ENCODE measurements at places on chromosomes 4 and X.

- DNase-seq = no peak
These were observed 11.4 kb downstream of the MCUB start for GRCh38 chr4:109571494-109571893.

DNA sequence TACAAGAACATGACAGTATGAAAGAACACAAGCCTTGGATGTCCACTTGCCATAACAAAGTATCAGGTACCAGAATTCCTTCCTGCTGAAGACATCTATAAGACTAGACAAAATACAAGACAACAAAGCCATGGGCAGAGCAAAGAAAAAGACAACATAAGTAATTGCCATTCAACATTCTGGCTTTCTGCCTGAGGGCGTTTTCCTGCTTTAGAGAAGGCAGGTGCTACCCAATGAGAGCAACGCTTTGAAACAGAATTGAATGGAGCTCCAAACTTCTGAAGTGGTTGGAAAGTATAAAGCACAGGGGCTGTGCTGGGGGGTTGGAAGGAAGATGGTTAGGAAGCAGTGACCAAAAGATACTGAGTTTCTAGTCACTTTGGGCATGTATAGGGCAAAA lies 30.1 kb downstream of the PDE5A start:
- no peak for DNase-seq

DNA sequence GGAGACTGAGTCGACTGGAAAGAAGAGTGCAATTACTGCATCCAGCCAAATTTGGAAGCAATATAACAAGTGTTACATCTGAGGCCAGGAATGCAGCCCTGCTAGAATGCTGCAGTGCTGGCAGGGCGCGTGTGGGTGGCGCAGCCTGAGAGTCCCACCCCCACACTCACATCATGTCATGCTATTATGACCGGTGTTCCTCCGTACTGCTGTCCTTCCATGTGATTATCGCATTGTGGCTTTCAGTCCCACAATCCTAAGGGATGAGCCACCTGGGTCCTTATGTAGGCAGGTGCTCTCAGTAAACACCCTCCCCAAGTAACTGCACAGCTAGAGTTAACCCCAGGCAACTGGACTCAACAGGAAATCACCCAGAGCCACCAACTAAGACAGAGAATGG lies 122.6 kb upstream of the CPEB2 start:
- no peak for DNase-seq

DNA sequence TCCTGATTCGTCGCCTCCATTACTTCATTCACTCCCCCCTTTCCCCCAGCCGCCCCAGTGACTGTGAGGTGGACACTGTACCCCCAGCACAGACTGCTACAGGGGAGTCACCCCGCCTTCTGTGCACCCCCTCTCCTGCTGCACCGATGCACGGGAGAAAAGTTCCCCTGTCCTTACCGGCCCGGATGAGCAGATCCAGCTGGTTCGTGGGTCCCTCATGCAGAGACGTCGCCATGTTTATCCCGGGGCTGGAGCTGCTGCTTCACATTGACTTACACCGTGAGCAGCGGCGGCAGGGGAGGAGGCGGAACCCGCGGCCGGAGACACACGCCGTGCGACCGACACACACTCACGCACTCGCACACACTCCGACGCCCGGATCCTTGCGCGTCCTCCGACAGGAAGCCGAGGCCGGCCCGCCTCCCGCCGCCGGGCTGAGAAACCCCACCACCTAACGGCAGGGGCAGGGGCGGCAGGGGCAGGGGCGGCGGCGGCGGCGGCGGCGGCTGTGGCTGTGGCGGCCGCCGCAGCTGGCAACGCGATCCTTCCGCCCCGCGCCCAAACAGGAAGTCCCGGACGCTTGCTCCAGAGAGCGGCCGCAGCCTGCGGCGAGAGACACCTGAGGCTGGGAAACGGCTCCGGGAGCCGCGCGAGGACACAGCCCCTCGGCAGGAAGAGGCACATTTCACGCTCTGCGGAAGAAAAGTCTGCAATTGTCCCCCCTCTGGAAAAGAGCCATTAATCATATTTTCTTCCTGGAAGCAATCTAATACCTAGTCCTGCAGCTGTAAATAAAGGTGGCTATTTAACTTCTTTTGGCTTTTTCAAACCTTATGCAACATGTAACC lies 68.6 kb downstream of the NOCT start:
- DNase-seq = peak; percentile 73

GRCh38 chr4:139525414-139525813 lies 30.6 kb downstream of the SETD7 start:
- DNase-seq = no peak

GRCh38 chr4:97110506-97110905 lies 1032.8 kb downstream of the STPG2 start:
- DNase-seq = no peak

GRCh38 chr4:184196730-184197385 lies 20.8 kb downstream of the ENPP6 start:
- DNase-seq = no peak

DNA sequence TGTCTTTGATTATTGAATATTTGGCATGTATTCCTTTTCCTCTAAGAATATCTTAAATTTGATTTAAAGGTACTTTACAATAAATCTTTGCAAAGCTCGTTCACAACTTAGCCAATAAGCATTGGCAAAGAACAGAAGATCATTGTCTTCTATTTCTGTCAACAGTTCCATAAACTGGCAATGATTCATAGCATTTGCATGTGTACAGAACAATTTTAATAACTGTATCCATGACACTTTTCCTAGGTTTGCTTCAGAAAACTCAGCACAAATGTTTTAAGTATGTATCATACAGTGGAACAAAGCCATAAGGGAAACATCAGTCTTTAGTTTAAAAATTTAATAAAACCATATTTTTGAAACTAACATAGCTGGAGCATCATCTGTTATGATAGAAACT lies 462.7 kb upstream of the RPS6KA3 start:
- no peak for DNase-seq

DNA sequence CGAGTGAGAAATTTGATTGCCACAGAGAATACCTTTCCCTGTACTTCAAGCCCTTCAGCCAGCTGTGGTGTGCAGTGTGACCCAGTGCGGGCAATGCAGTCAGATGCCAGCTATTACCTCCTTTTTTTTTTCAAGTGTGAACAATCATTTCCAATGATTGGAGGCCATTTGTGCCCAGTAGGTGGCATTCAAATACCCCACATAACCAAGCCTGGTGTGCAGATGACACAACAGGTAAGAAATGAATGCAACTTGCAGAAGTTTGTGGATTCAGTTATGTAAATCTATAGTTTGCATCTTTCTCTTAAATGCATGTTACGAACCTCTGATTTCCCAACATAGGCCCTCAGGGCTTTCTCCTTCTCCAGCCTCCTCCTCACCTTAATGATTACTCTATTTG lies 98.0 kb downstream of the CLCN4 start:
- no peak for DNase-seq

DNA sequence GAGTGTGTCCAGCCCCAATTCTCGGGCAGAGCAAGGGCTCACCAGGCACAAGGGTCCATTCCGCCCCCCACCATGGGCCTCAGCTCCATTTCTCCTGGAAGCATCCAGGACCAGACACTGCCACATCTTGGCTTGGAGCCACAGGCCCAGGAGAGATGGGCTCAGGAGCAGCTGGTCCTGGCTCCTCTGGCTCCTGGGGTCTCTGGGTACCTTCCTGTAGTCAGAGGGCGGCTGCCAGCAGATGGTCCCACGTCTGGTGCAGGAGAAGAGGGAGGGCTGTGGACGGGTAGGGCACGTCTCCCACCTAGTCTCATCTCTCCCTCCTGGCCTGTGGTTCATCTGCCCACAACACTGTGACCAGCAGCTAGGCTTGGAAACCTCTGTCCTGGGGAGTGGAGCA lies 8.0 kb downstream of the ATP2B3 start:
- DNase-seq = no peak

GRCh38 chr4:41670982-41671381 lies 77.5 kb downstream of the PHOX2B start:
- no peak for DNase-seq

DNA sequence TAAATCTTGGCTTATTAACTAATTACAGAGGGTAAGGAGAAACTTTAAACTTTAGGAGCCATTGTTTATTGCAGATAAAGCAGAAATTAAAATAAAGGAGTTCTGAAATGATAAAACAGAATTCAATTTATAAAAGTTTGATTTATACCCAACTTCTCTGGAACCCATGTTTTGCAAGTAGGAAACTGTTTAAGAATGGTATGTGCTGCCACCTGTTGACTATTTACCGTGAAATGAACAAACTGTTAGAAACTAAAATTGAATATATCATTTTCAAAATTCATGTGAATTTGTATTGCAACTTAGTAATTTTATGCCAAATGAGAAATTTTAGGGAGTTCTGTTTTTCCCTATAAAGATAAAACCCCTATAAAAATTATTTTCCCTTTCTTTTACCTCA lies 11.0 kb upstream of the TBC1D8B start:
- no peak for DNase-seq

All from memory B cell (primary cell).